Hepatic stellate cell (primary cell): ENCODE measurements at places on chromosomes 6 and 20.

GRCh38 chr6:52666071-52666470 is 4.8 kb upstream of the TMEM14A start:
- no peak for DNase-seq

- no peak for DNase-seq
Measured at GRCh38 chr6:32774426-32774825, 11.1 kb upstream of the HLA-DQB2 start.

DNA sequence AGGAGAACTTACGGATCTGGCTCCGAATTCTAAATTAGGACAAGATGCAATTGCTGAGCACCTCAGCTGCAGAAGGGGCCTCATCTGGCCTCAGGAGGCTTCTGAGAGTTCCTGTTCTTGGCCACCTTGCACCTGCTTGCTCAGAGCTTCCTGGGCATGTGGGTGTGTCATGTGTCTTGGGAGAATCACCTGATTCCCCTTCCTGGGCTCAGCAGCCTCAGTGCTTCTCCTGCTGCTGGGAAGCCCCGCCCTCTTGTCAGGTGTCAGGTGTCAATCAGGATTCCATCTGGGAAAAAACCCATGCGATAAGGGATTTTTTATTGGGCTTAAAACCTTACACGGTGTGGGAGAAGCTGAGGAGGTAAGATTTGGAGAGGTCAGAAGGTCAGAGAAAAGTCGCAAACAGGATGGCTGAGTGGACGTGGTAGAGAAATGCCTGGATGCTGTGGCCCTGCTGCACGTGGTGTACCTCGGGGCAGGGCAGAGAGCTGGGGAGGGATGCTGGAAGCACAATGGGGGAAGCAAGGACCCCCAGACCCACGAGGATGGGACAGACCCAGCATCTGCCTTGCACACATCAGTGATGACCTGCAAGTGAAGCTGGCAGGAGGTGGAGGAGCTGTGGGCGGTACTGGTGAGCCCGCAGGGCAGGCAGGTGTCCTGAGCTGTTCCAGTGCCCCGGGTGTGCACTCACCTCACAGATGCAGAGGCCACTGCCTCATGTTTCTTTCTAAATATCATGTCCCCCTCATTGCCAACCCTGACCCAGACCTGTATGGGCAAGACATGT is 170.8 kb downstream of the CDH4 start:
- no peak for DNase-seq

DNA sequence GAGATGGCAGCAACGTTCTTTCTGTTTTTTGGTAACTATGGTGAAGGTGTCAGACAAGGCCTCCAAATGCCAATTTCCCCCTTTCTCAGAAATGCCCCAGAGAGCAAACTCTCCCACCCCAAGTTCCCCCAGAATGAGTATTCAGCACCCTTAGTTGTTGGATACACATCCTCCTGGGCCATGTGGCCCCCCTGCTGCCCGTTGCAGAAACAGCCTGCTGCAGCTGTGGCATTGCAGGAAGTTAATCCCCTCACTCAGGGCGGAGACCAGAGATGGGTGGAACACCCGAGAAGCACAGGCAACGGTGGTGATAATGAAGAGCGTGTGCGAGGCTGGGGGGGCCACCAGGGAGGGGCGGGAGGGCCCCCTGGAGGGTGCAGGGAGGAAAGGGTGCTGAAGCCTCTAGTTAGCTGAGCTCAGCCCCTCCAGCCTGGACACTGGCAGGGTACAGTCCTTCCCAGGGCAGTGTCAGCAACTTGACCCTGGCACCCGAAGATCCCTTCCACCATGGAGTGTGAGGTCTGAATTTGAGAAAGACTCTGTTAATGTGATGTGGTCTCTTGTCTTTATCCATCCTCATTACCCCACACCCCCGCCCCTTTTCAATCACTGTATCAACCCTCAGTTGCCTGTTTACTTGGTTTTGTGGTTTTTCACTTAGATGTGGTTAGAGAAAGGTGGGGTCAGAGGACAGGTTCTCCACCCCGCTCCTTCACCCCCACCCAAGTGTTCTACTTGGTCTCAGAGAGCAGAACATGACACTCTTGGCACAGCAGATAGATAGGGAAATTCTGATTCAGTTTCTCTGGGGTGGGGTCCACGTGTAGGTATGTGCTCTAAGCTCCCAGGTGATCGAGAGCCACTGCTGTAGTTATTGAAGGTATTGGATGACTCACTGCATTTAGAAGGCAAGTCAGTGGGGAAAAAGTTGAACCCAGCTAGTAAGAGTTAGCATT is 208.8 kb upstream of the SUPT3H start:
- DNase-seq: no peak
